ENCODE measurements at places on chromosomes 7 and 10.

DNA sequence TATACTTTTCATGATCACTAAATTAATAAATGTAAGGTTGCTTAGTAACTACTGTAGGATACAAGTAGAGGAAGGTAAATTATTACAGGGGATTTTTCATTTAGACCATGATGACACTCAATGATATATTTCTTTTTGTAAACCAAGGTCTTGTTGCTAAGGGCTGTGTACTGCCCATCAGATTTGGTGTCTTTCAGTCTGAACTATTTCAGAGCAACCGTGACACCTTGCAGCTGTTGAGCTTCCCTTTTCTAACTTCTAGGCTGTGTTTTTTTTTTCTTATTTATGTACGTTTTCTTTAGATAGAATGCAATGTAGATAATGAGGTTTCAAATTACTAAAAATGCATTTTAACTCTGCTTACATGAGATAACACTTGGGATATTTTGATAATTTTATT, 292.0 kb upstream of the MBL2 start:
- DNase-seq, result no peak

GRCh38 chr7:116037401-116037800, 6.8 kb upstream of the TFEC start:
- DNase-seq, result no peak

DNA sequence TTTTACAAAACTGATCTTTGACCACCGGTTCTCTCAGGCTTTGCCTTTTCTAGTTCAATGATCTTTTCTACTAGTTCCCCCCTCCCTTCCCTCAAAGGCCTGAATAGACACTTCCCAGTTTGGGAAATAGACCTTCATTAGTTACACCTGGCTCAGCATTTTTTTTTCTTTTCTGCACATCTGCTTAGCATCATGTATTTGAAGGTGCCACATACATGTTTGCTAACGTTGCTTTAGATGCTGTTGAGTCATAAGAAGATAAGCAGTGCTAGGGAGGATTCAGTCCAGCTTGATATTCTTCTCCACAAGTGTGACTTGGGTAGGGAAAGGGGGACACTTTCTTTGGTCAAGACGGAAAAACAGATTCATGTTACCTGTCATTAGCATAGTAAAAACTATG, 78.3 kb downstream of the BICC1 start:
- no peak for DNase-seq

- no peak for DNase-seq
These were observed 46.4 kb upstream of the NKX6-2 start for GRCh38 chr10:132832186-132832969.

- DNase-seq, result no peak
These were observed 57.9 kb downstream of the BUB3 start for GRCh38 chr10:123212063-123212462.

DNA sequence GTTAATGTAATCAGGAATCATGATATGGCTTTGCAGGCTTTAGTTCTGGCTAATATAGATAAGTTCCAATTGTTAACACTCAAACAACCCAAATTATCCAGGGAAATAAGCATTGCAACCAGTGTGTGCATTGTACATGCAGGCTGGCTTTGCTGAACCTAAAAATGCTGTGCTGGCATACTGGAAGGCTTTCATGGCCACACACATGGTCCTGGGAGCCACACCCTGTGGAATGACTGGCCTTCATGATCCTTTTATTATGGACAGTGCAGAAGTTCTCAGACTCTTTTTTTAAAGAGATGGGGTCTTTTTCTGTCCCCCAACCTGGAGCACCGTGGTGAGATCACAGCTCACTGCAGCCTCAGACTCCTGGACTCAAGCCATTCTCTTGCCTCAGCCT, 5.0 kb downstream of the ELMO1 start:
- no peak for DNase-seq

- no peak for DNase-seq
These were observed 2.6 kb downstream of the GTPBP4 start for GRCh38 chr10:990808-991207.

DNA sequence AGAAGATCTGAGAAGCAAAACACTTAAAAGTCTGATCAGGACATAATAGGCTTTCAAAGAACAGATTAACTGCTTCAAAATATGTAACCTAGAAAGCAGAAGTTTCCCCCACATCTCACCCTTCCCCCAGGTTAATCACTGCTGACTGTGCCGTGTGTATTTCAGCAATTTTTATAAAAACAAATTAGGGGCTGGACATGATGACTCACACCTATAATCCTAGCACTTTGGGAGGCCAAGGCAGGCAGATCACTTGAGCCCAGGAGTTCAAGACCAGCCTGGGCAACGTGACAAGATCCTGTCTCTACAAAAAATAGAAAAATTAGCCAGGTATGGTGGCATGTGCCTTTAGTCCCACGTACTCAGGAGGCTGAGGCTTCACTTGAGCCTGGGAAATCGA, 67.6 kb upstream of the GATA3 start:
- DNase-seq, result no peak

- no peak for DNase-seq
These were observed 303.8 kb upstream of the MKI67 start for GRCh38 chr10:128429835-128430513.

DNA sequence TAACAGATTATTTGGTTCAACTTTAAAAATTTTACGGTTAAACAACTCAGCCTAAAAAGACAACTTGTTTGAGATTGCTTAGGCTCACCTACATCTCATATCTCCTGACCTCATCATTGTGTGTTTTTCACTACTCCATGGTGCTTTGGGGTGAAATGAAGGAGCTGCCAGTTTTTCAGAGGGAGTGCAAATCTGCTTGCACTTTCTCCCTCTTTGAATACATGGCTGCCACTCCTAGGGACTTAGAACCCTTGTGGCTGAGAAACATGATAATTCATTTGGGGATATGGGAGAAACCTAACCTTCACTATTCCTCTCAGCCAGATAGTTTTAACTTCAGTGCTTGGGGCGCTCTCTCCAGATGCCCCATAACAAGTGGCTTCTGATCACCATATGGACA, 2.7 kb downstream of the CCSER2 start:
- no peak for DNase-seq

GRCh38 chr10:115856580-115856979, 416.4 kb downstream of the GFRA1 start:
- DNase-seq, result no peak

- DNase-seq, result no peak
These were observed 248.0 kb downstream of the USP6NL start for GRCh38 chr10:11363497-11363896.

DNA sequence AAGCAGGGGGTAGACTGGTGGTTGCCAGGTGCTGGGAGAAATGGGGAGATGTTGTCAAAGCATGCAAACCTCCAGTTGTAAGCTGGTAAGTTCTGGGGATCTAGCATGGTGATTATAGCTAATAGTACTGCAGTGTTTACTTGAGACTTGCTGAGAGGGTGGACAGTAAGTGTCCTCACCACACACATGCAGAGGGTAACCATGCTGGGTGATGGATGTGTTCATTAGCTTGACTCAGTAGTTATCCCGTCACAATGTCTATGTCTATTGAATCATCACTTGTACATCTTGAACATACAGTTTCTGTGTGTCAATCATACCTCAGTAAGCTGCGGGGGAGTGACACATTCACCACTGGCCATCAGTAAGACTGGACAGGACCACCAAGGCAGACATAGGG, 42.1 kb downstream of the GSDME start:
- DNase-seq, result no peak

DNA sequence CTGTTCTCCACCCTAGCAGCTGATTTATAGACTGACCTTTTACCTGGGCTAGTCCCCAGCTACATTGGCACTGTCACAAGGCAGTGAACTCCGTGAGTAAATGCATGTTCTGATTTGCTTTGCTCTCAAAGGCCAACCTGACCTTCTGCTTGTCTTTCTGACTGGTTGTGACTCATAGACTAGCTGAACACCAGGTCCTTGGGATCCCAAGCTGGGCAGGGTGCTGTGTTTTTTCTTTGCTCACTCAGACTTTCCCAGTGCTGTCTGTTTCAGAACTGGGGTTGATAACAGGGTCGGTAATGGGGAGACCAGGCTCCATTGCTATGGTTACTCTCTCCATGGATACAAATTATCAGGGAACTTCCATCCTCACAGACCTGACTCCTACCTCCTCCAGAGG, 35.0 kb downstream of the EVX1 start:
- DNase-seq, result no peak

DNA sequence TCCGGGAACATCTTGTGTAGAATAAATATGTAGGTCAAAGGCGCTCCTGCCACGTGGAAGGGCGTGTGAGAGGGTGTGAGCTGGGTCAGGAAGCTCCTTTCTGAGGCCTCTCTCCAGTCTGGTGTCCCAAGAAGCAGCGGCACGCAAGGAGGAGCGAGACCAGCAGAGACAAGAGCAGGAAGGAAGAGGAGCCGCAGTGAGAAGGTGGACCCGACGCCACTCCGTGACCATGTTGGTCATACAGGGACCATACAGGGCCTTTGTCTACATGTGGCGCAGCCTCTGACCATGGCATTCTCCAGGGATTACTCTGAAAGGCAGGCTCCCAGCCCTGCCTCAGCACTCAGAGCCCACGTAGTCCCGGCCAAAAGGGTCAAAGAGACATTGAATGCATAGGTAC, 26.2 kb upstream of the EN2 start:
- no peak for DNase-seq

DNA sequence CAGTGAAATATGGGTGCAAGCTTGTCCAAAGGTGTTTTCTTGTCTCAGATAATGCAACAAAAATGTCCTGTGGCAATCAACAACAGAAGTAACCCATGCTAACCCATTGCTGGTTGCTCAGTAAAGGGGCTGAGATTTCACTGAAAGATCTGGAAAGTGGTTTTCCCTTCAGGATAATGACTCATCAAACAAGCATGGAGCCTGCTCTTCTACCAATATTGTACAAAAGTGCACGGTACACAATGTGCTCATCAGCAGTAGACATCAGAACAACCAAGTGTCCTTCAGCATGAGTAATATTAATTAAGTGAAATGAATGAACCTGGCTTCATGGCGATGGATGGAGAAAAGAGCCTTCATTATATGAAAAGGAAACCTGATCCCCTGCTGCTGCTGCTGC, 287.1 kb upstream of the NEBL start:
- no peak for DNase-seq

GRCh38 chr7:43869867-43870240, 537 bp upstream of the MRPS24 start:
- DNase-seq, result peak; percentile 31

- DNase-seq, result no peak
These were observed 287.9 kb upstream of the KLF14 start for GRCh38 chr7:131021902-131022301.

DNA sequence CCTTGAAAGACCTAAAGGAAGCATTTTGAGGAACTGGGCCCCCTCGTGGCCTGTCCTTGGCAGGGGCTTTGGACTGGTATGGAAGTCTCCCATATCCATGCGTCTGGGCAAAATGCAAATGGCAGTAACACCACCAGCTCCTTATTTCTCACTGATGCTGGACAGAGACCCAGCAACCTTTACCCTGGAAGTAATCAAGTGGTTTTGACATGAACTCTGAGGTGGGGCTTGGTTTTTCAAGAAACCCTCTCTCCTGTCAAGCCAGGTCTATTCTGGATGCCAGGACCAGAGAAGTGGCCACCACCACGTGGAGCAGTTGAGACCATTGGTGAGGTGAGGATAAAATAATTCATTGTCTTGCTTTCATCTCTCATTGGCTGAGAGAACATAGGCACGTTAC, 84.4 kb downstream of the OTUD1 start:
- DNase-seq, result no peak

GRCh38 chr10:31754803-31755624, 173.6 kb downstream of the ARHGAP12 start:
- DNase-seq, result no peak

GRCh38 chr10:90969947-90970673, 49.2 kb upstream of the ANKRD1 start:
- no peak for DNase-seq

All from activated CD4-positive, alpha-beta T cell treated with anti-CD3 and anti-CD28 coated beads, Interleukin-2, amount 50 U/mL, for 48 hours (primary cell).